HEK293T (cell line): ENCODE measurements at places on chromosomes 6 and 20.

DNA sequence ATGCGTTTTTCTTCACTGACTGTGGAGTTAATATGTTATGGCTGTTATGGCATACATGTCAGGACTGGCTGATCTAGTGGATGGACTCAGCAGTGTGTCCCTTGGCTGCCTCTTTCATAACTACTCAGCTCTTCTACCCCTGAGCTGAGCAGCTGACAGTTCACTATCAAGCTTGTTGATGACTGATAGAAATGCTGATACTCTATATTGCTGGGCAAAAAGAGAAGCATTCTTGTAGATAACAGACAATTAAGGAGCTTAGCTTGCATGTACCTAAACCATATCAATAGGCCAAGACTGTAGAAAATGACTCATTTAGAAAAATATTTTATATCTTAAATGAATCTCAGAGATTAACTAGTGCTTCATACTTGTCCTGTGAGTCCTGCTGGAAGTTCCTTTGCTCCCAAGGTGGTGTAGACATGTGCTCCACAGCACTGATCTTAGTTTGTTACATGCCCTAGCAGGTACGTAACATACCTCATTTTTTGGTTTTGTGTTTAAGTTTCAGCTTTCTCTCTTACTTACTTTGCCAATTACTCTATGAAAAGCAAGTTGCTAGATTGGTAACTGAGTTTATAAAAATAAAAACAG is 236.9 kb downstream of the GMDS start:
- no peak for DNase-seq

GRCh38 chr6:33826537-33826936 is 22.7 kb upstream of the MLN start:
- DNase-seq = no peak

DNA sequence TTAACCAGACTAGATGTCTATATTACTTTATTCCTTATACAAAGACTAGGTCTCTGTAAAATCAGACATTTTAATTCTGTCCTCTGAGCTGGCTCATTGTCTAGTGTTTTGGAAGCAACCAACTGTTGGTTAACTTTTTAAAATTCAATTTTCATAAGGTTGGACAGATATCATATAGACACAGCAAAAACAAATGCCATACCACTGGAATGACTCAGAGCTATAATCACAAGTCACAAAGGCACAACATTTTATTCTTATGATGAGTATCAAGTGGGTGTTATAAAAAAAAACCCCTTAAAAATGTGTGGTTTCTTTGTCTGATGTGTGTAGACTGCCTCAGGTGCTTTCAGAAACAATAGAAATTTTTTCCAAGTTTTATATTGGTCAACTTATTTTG is 296.2 kb upstream of the MARCKS start:
- no peak for DNase-seq

DNA sequence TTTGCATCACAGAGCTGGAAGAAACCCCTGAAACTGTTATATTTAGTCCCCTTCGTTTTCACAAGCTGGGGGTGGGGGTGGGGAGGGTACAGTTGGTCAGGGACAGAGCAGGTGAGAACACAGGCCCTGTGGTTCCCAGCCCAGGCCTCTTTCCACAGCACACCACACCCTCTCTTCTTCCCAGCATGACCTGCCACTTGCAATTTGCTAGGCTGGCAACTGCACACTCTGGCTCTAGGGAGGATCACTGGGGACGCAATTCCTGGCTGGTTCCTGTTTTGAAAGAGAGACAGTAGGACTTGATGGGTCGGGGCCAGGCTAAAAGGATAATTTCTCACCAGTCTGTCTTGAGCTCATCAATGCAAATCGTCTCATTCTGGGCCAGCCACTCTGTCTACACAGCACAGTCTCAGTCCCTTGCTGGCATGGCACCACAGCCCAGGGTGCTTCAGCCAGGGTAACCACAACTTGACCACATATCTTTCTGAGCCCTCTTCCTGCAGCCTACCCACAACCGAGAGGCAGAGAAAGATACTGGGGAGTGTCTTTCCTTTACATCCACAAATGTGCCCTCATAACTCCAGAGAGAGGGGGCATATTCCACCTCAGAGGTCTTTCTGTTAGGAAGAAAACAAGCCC is 41.7 kb upstream of the EMILIN3 start:
- no peak for DNase-seq

GRCh38 chr20:40806929-40807820 is 118.1 kb upstream of the MAFB start:
- no peak for DNase-seq

- no peak for DNase-seq
Measured at GRCh38 chr6:16876201-16876600, 114.9 kb upstream of the ATXN1 start.

- no peak for DNase-seq
Measured at GRCh38 chr20:60407011-60407771, 449.0 kb downstream of the CDH26 start.

DNA sequence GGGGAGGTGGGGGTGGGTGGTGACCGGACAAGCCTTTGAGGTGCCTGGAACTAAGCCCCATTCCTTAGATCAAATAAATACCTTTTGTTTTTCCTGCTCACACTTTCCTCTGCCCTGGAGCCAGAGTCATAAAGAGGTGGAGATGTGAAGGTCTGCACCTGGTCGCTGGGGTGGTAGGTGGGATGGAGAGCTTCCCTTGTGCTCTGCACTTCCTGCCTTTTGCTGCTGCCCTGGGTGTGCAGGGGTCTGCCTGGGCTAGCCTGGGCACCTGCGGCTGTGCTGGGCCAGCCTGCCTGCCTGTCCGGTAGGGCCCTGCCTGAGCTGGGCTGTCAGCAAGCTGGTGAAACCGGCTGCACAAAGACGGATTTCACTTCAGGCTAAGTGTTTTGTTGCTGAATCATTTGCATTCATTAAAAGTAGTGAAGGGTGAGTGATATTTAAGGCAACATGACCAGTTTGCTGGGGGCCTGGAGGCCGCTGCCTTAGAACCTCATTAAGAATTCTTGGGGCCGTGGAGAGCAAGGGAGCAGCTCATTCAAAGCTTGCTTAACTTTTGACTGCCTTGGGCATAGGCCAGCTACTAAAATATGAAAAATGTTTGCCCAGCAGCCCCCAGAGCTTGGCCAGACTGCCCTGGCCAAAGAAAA is 20.5 kb downstream of the PTK7 start:
- DNase-seq = no peak

DNA sequence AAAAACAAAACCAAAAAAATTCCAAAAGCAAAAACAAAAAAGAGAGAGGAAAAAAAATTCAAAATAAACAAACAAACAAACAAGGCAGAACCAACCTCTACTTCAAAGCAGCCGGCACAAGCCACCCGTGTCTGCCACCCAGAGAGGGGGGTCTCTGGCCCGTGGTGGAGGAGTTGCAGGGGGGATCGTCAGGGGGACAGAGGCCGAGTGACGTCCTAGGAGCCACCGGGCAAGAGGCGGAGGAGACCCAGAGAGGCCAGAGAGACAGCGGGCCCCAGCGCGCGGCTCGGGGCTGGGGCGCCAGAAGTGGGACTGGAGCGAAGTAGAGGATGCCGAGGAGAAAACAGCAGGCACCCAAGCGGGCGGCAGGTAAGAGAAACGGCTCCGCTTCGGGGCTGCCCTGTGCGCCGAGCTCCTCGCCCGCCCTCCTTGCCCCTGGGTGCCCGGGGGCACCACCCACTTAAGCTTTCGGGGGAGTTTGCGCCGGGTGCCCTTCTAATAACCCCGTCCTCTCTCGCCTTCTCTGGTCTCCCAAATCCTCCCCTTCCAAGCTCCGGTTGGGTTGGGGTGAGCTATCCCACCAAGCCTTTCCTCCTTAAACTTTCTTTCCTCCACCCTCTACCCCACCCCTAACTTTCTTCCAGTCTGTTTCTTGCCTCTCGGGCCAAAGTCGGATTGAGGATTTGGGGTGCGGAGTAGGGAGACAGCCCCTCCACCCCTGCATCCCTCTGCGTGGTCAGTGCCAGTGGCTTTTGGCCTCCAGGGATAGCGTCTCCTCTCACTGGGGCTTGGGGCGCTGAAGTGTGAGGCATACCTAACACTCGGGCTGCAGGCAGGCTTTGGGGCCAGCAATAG is 1.0 kb downstream of the TSHZ2 start:
- DNase-seq = peak; percentile 42

DNA sequence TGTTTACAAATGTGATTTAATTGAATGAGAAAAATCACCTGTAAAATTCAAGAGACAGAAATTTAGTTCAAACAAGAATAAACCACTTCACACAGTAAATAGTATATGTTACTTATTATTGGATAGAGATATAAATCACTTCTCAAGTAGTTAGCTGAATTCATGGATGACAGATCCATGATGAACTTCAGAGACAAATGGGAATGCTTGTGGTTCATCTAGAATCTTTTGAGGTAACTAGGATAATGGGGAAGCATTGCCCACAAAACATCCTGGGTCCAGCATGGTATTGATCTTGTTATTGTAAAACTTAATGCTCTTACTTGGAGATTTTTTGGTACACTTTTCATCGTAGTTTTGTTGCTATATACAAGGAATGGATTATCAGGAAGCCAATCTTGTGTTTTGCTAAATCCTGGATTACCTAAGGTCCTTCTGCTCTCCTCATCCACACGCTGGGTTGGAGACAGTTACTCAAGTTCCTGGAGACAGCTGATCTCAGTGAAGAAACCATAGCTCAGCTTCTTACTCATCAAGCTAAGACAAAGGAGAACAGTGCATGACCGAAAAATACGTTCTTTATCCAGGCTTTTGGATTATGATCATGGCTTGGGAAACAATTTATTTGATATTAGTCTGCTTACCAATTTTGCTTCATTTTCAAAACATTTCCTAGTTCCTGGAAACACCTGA is 142.5 kb upstream of the PREP start:
- no peak for DNase-seq

DNA sequence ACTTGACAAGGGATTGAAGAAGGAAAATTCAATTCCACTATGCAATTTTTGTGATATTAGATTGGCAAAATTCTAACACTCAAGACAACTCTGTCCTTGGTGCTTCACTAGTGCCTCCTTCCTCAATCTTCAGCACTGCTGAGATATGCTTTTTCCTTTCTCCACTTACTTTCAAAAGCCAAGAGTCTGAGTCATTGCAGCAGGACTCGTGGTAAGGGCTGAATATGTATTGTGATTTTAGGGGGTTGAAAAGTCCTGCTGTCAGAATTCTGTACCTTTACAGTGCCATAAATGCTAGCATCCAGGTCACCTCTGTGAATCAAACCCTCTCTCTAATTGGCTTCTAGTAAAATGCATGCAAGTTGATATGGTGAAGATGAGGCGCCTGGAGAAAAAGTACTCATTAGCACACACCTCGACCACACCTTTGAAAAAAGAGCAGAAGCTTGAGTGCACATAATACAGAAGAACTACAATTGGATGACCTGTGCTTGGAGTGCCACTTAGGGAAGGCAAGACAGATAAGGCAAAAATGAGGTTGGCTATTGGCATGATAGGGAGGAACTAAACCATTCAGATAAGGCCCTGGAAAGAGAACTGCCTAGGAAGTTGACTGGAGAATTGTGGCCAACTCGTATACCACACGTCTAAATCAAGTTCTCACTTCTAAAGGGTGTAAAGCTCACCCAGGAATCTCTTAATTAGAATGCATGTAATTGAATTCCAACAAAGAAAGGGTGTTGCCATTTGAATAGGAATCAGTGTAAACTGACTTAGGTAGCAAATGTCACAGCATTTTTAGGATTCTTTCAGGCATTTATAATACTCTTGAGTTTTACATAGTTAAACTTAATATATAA is 43.6 kb upstream of the FAM83B start:
- DNase-seq = no peak

- DNase-seq = no peak
Measured at GRCh38 chr20:25009218-25010145, 16.9 kb upstream of the APMAP start.

DNA sequence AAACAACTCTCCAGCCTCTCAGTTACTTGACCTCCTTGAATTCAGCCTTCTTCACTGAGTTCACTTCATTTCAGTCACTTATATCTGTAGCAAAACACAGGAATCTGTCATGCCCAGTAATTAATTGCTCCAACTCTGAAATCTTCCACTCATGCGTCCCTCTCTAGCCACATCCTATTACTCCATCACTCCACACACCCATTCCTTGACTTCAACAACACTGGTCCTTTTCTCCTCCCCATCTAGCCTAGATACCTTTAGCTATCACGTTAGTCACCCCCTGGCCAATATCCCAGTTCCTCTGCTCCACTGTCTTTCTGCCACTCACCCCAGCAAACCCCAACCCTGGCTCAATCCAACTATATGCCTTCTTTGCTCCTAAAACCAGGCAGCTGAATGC is 7.7 kb downstream of the ZHX3 start:
- DNase-seq = no peak

DNA sequence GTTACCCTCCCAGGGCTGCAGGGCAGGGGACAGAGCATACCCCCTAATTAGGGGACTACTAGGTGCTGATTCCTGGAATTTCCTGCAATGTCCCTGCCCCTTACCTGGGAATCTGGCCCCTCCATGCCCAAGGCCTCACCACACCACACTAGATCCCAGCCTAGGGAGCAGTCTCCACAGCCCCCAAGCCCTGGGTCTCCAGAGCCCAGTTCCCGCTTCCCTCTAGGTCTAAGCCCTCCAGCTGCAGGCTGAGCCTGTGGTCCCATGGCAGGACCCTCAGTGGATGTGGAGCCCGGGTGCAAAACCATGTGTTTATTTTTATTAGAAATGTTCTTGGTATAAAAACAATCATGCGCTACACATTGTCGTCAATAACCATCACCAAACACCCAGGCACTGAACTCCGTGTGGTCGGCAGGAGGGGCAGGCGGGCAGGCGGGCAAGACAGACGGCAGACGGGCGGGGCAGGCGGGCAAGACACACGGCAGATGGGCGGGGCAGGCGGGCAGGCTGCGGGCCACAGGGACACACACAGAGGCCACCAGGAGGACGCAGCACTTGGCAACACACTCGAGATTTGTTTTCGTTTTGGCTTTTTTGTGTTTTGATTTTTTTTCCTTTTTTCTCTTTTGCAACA is 124.2 kb downstream of the GRM4 start:
- no peak for DNase-seq

DNA sequence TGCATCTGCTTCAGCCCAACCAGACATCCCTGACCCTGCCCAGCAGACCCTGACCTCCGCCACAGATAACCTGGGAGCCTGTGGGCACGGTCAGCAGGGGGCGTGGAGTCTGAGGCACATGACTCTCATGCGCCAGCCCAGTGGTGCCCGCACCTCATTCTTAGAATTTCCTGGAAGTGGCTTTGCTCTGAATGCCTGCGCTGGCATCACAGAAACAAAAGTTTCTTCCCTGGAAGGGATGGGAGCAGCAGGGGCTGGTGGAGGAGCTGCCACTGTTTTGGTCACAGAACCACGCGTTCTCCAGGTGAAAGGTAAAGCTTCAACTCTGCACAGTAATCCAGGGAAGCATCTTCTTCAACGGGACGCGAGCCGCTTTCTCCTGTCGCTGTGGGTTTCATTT is 67.9 kb upstream of the DUSP22 start:
- no peak for DNase-seq

- no peak for DNase-seq
Measured at GRCh38 chr6:7628909-7629308, 38.9 kb downstream of the SNRNP48 start.
